Uterus (tissue), 4 donors: ENCODE measurements at places on chromosomes 6 and 20. TPM values are rescaled to one million over a fixed set of nuclear protein-coding genes. Genes with fewer than 3 reads are reported as not detected.

GRCh38 chr6:54248319-54248718 lies 59.9 kb upstream of the TINAG start:
- no peak for DNase-seq

DNA sequence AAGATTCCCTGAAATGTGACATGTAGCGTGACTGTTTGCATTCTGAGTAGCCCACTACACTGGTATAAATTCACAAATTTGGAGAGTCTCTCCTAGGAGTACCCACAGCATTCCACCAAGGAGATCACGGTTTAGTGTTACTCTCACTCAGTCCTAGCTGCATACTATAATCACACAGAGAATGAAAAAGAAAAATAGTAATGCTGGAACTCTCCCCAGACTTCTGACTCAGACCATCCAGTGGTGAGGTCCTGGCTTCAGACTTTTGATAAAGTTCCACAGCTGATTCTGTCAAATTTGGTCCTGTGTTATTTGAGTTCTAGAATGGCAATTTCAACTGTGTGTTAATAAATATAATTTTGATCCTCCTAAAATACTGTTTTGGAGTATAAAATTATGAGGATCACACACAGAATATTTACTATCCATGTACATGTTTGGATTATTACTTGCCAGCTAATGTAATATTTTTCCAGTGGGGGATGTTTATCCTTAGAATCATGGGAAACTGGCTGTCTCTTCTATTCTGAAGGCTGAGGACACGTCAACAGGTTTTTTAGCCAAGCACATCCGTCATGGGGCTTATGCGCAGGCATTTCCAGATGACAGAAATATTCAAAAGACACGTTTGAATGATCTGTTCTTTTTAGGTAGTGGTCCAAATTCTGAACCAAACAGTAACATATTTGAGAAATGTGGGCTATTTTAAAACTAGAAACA lies 5.1 kb upstream of the KIAA0408 start:
- peak; percentile 31 for DNase-seq

GRCh38 chr20:54251096-54251495 lies 43.2 kb downstream of the PFDN4 start:
- DNase-seq: no peak

- peak; percentile 31 for DNase-seq
These were observed 66.6 kb upstream of the CTNNBL1 start for GRCh38 chr20:37627060-37627766.

- DNase-seq: no peak
These were observed 25.6 kb downstream of the HLA-G start for GRCh38 chr6:29853245-29853644.

DNA sequence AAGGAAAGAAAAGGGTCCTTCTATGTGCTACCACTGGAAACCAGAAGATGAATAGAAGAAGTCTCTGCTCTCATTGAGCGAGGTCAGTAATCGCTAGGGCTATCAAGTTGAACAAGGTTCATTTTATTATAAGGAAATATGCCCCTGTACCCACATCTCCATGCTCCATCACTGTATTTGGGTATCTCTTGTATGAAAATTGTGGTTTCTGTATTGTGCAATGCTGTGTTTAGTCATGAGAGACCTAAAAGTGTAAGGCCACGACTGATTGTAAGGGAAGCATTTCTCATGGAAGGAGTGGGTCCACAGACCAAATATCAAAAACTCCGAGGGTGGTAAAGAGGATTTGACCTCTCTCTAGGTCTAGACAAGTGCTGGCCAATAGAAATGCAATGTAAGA lies 3.6 kb upstream of the HS3ST5 start:
- DNase-seq: no peak

DNA sequence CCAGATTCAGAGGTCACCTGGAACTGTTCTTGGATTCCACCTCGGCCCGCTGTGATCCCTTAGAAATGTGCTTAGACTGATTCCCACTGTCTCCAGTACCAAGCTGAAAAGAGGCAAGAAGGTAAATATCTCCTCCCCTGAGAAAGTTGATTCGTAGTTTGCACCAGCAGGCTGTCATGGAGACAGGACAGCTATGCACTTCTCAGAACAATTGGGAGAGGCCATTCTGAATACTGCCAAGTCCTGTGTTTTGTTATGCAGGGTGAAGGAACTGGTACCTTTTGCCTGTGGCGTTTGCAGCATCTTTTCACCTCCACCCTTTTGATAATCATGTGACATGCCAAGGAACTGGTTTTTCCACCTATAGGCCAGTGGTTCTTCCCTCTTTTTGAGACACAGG lies 58.2 kb upstream of the RNGTT start:
- no peak for DNase-seq

- no peak for DNase-seq
These were observed 354.5 kb upstream of the SYNCRIP start for GRCh38 chr6:85997206-85997605.

- DNase-seq: no peak
These were observed 258.7 kb downstream of the HTR1B start for GRCh38 chr6:77204555-77204954.

- no peak for DNase-seq
These were observed 15.9 kb upstream of the KCNK16 start for GRCh38 chr6:39338397-39338796.

- DNase-seq: no peak
These were observed 18.4 kb downstream of the PKIG start for GRCh38 chr20:44600758-44601201.

- no peak for DNase-seq
These were observed 144.0 kb downstream of the CDC5L start for GRCh38 chr6:44531442-44532015.

DNA sequence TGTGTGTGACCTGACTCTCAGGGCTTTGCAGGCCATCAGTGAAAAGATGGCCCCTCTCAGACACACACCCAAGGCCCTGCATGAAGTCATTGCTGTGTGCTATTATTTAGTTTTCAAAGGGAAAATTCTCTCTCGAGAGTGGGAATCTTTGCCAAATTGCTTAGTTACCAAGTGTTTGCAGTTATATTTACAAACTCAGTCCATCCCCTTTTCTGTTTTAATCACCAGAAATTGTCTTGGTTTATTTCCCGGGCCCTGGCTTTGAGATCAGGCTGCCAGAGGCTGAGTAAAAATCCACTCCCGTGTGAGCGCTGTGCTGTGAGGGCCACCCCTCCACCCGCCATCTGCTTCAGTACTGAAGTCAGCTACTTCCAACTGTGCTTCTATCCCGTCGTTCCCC lies 163.1 kb downstream of the SOD2 start:
- no peak for DNase-seq

DNA sequence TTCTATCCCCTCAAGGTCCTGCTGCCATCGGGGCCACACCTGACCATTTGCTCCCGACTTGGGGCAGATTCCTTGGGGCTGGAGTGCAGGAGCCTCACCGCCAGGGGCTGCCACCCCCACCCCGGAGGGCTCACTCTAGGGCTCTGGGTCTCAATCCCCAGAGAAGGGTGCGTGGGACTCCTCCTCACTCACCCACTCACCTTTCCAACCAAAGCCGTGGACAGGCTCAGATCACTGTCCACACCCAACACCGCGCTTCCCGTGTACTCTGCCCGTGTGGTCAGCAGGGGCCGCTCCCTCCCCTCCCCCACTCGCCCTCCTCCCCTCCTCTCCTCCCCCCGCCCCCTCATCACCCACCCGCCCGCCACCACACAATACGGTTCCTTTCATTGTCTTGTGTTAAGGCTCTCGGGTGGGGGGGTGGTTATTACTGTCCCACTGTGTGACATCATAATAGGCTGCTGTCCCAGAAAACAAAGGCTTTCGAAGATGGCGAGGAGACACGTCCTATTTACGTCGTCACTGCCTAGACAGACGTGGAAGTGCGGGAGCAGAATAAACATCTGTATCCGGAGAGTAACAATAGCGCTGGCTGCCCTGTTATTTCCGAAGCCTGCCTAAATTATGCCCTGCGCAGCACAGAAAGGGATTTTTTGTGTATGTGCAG lies 85.8 kb downstream of the YTHDF1 start:
- no peak for DNase-seq

GRCh38 chr20:60804918-60805630 lies 447.0 kb upstream of the CDH4 start:
- no peak for DNase-seq

DNA sequence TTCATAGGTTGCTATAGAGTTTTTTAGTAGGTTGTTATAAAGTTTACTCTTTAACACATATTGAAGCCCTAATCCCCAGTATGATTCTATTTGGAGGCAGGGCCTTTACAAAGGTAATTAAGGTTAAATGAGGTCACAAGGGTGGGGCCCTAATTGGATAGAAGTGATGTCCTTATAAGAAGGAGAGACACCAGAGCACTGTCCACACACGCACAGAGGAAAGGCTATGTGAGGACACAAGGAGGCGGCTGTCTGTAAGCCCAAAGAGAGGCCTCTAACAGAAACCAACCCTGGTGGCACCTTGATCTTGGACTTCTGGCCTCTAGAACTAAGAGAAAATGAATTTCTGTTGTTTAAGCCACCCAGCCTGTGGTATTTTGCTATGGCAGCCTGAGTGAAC lies 98.5 kb downstream of the GJA10 start:
- no peak for DNase-seq

- no peak for DNase-seq
These were observed 40.0 kb downstream of the SNHG17 start for GRCh38 chr20:38395165-38395564.

GRCh38 chr20:9149796-9150195 lies 80.9 kb downstream of the PLCB4 start:
- DNase-seq: no peak

The KCNK16 gene
- total RNA-seq: not detected

The SLPI gene
- total RNA-seq: 11.0 TPM

The MUC22 gene
- total RNA-seq: not detected

The POU5F1 gene
- not detected for total RNA-seq

The SLC17A2 gene
- not detected for total RNA-seq

The KCNQ2 gene
- total RNA-seq: not detected

The THBS2 gene
- 84.0 TPM for total RNA-seq

The BTBD9 gene
- 50.3 TPM for total RNA-seq

The SLC22A7 gene
- not detected for total RNA-seq

The MMP24 gene
- 1.8 TPM for total RNA-seq

The DACT2 gene
- total RNA-seq: not detected

The PLN gene
- 140 TPM for total RNA-seq

The TCP11 gene
- total RNA-seq: not detected

The ZNF311 gene
- 0.51 TPM for total RNA-seq

The CDC25B gene
- total RNA-seq: 23.5 TPM

The TAF4 gene
- 8.5 TPM for total RNA-seq

The ISM1 gene
- total RNA-seq: 0.49 TPM

The TRIM31 gene
- total RNA-seq: not detected

The PRSS35 gene
- 0.26 TPM for total RNA-seq

The VSX1 gene
- total RNA-seq: not detected

The TMEM217 gene
- total RNA-seq: not detected

The COL19A1 gene
- total RNA-seq: not detected

The SPATS1 gene
- not detected for total RNA-seq
